Activated naive CD8-positive, alpha-beta T cell treated with anti-CD3 and anti-CD28 coated beads, Interleukin-2, amount 50 U/mL, for 24 hours (primary cell): ENCODE measurements at places on chromosomes 2 and 18.

GRCh38 chr18:38551881-38552280, 986.3 kb upstream of the CELF4 start:
- DNase-seq: no peak

- DNase-seq: no peak
These were observed 158.0 kb downstream of the CSRNP3 start for GRCh38 chr2:165627470-165627869.

DNA sequence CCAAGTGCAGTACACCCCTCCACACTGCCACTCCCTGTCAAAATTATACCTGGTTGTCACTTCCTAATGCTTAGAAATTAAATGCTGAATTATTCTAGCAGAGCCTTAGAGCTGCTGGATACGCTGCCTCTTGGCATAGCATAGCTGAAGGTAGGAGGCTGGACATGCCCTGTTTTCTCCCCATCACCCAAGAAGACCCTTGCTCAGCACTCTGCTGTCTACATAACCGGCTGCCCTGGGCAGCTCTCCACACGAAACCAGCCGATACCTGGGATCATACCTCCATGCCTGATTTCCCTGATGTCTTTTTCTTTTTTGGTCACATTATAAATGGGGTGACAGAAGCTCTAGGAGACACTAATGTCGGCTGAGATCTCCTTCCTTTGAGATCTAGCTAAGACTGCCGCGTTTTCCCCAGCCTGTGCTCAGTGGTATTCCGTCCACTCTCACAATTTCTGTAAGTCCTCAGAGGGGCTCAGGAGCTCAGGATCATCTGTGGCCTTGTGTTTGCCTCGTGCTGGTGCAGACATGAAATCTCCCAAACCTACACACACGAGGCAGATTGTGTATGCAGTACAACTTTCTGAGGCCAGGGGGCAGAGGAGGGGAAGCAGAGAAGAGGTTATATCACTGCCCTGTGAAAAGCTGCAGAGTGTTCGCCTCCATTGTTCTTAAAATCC, 13.5 kb upstream of the ZAP70 start:
- peak; percentile 71 for DNase-seq

- no peak for DNase-seq
These were observed 534.2 kb downstream of the SPAG16 start for GRCh38 chr2:213818436-213818835.

GRCh38 chr2:112021781-112022231, 33.3 kb upstream of the TMEM87B start:
- no peak for DNase-seq
